ENCODE measurements at places on chromosomes 7 and 10.

- no peak for DNase-seq
- no peak overlapping the region for H3K4me3 ChIP-seq
- H3K4me1 ChIP-seq = peaks cover 5% of the 10 kb centered on the region
- no peaks in the 10 kb centered on the region for H3K36me3 ChIP-seq
- H3K27me3 ChIP-seq = peaks cover 14% of the 10 kb centered on the region
These were observed 43.9 kb downstream of the STK32C start for GRCh38 chr10:132263866-132264265.

DNA sequence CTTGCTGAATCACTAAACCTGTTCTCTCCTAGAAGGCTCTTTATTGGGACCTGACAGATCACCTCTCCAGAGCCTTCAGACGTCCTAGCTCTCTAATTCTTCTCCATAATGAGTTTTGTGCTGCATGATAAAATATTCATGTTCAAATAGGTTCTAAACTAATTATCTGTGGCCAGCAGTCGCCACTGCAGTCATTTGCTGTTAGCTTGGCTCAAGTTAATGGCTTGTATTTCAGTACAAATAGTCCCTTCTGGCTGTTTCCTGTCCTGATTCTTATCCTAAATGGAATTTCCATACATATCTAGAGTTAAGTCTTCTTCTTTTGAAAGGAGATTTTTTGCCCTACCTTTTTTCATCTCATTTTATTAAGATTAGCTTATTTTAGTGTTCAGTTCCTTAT is 303.2 kb downstream of the EXOC4 start:
- no peaks in the 10 kb centered on the region for H3K36me3 ChIP-seq
- DNase-seq = no peak

DNA sequence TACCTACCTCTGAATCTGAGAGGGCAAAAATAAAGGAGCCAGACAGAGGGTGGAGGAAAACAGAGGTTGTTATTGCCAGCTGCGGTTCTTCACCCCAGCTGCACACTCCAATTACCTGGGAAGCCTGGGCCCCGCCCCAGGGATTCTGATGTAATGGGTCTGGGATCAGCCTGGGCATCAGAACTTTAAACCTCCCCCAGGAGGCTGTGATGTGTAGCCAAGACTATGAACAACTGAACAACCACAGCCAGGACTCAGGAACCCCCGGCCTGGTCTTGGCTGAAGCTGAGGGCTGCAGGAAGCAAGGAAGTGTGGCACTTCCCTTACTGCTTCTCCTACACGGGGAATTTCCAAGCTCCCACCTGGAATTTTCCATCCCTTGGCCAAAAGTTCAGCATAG is 89.3 kb downstream of the HIP1 start:
- no peaks in the 10 kb centered on the region for H3K27me3 ChIP-seq
- no peak overlapping the region for H3K4me3 ChIP-seq
- peaks cover 13% of the 10 kb centered on the region for H3K4me1 ChIP-seq
- H3K36me3 ChIP-seq = no peaks in the 10 kb centered on the region
- no peak for DNase-seq

DNA sequence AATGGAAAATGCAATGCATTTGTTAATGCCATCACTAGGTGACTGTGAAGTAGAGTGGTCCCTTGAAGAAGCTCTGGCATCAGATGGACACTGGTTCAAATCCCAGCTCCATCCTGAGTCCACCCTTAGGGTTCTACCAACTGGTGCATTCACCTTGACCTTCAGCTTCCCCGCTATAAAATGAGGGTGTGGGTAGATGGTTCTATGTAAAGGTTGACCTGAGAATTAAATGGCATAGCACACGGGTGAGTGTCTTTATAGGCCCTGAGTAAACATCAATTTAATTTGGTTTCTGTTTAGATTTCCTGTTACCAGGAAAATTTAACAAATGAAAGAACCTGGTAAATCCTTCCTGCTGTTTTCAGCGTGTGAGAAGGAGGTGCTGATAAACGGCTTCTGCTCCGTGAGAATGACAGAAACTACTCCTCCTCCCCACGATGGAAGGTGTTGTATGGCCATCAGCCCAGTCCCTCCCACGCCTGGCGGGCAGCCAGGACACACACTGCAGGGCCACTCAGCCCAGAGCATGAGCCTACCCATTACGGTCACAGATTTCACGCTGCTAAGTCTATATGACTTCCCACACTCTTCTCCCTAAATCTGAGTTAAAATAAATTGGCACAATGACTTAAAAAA is 210.1 kb downstream of the TNS3 start:
- H3K36me3 ChIP-seq = no peaks in the 10 kb centered on the region
- peaks cover 35% of the 10 kb centered on the region for H3K4me1 ChIP-seq
- DNase-seq = no peak

GRCh38 chr7:112452102-112452888 is 2.0 kb downstream of the IFRD1 start:
- peaks cover 57% of the 10 kb centered on the region for H3K4me1 ChIP-seq
- no peaks in the 10 kb centered on the region for H3K36me3 ChIP-seq
